ENCODE measurements at places on chromosomes 1 and 21.

GRCh38 chr1:179001451-179001850 lies 24.2 kb upstream of the FAM20B start:
- no peak for DNase-seq

DNA sequence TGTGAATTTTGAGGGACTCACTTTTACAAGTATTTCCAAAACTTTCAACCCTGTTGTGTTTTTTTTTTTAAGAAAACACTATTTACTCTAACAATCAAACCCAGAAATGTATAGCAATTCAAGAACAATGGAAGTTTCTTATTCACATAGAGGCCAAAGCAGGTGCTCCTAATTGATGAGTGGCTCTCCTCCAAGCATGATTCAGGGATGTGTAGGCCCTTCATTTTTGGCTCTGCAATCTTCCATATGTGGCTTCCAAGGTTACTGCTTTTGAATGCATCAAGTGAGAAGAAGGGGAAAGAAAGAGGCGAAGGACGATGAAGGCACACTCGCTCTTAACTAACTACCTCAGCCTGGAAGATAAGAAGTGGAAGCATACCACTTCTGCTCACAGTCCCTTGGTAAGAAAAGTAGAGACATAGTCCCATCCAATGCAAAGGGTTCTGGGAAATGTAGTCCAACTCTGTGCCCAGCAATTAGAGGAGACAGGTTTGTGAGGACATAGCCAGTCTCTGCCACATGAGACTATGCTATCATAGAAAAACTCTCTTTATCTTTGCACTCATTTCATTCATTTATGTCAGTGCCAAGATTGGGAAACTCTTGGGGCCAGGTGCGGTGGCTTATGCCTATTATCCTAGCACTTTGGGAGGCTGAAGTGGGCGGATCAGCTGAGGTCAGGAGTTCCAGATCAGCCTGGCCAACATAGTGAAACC lies 46.0 kb downstream of the OPTC start:
- DNase-seq, result no peak

DNA sequence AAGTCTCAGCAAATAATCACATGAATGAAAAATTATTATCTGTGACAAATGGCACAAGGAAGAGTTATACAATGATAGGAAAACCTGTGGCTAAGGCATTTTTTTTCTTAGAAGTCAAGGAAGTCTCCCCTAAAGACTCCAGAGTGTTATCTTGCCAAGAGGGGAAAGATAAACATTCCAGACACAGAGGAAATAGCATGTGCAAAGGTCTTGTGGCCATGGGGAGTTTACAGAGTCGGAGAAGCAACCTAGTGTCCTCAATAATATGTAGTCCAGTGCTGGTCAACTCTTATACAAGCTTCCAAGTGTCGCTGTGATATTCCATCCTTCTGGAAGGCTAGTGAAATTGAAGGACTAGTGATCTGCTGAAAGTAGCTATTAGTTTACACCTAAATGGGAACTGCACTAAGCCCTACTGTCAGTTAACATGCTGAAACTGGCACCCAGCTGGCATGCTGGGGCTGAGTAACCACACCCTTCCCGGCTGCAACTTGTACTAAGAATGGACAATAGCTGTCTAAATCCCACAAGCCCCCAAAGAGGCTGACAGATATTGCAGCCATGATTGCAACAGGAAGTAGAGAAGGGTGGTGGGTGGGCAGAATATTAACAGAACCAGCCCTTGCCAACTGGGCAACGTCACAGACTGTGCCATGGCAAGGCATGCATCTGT lies 11.5 kb upstream of the ATP1B1 start:
- DNase-seq, result no peak

GRCh38 chr1:160374306-160375110 lies 7.6 kb downstream of the NHLH1 start:
- no peak for DNase-seq

DNA sequence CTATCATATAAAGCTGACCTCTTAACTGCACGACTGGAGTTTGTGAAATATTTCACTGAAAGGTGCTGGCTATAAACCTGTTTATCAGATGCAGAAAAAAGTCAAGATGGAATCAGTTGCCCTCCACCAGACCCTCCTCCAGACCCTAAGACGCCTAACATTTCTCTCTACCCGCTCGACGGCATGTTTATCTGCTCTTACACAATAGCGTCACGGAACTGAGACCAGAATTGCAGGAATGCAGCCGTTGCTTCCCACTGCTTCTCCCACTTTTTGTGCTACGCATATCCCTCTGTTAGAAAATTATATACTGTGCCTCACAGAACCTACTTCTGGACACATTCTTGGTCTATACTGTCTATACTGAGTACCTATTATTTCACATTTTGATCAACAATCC lies 28.2 kb upstream of the FAM131C start:
- DNase-seq, result no peak

DNA sequence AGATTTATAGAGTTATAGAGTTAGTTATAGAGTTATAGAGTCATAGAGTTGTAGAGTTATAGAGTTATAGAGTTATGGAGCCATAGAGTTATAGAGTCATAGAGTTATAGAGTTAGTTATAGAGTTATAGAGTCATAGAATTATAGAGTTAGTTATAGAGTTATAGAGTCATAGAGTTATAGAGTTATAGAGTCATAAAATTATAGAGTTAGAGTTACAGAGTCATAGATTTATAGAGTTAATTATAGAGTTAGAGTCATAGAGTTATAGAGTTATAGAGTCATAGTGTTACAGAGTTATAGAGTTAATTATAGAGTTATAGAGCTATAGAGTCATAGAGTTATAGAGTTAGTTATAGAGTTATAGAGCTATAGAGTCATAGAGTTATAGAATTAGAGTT lies 32.1 kb downstream of the UBASH3A start:
- no peak for DNase-seq

DNA sequence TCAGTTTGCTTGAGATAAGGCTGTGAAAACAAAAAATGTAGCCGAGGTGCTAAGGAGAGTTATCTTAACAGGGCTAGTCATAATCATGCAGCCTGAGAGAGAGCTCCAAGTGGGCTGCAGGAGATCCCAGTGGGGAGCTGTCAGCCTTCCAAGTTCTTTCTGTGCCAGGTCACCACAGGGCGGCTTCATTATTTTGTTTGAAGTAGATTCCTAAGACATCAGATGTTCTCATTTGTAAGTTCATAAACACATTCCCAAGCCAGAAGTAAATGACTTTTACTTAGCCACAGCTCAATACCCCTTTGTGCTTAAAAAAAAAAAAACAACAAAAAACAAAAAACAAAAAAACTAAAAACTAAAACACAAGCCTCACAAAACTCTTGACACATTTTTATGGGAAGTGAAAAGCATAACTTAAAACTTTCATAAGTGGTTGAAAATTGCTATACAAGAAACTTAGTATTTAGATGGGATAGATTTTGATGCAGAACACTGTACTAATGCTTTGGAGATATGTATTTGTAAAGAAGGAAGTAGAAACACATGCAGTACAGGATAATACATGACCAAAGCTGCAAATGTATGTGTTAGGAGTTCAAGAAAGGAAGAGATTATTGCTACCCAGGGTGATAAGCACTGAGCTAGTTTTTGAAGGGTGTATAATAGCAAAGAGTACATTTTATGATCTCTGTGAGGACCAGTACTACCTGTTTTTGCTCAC lies 8.6 kb downstream of the CDC14A start:
- DNase-seq, result no peak
